NCI-H446 treated with DMSO at 0.1 percent for 48 hours (cell line): ENCODE measurements at places on chromosomes 2 and 18.

GRCh38 chr2:10330700-10331026 lies 28.0 kb downstream of the HPCAL1 start:
- no peak for DNase-seq

GRCh38 chr2:86360776-86361175 lies 23.4 kb upstream of the REEP1 start:
- DNase-seq = no peak

DNA sequence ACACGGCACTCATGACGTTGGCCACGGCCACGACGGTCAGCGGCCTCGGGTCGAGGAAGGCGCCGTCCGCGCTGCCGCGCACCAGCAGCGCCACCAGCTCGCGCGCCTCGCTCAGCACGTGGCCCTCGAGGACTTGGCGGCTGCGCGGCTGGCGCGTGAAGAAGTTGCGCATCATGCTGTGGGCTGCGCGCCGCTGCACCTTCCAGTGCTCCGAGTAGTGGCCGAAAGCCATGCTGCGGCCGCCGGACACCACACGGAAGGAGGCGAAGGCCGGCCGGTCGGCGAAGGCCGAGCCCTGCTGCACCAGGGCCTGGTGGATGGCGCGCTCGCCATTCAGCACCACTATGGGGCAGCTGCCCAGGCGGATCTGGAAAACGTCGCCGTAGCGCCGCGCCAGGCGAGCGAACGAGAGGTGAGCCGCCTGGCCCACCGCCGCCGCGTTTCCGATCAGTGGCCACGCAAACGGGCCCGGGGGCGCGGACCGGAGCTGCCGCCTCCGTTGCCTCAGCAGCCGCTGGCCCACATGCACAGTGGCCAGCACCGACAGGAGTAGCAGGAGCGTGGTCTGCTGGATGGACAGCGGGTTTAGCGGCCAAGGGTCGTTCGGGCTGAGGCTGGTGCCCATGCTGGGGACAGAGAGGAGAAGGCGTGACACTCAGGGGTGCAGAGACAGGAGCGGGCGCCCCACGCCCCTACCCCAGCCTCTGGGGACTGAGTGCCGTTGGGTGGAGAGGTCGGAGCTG lies 1.0 kb downstream of the CYP1B1 start:
- DNase-seq = no peak

- DNase-seq = no peak
Observed at GRCh38 chr2:172704072-172704936, 31.3 kb upstream of the RAPGEF4 start.

GRCh38 chr2:150256736-150257135 lies 230.7 kb downstream of the RND3 start:
- DNase-seq = no peak

DNA sequence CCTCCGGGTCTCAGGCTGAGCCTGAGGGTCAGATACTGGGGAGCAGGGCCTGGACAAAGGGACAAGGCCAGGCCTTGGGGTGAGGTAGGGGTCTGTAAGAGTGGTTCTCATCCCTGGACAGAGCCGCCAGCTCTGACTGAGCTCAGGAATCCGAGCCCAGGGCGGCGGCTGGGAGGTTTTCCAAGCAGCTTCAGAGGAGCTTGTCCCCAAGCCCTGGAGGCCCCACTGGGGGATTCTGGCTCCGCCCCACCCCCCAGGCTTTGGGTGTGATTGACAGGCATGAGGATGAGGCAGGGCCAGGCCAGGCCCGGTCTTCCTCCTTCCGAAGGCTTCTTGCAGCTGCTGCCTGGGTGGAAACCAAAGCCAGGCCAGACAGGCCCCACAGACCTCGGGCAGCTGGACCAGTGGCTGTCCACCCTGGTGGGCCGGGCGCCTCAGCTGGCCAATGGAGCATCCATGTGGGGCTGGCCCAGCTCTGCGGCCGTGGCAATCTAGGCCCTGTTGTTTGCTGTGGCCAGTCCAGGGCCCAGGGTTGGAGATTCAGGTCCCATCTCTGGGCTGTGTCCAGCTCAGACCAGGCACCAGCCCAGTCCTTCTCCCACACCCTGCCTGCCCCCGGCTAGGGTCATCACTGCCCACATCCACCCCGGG lies 23.1 kb upstream of the GPC1 start:
- no peak for DNase-seq

- no peak for DNase-seq
Observed at GRCh38 chr18:32301976-32302743, 112.3 kb downstream of the MEP1B start.

GRCh38 chr2:14861181-14861580 lies 228.7 kb downstream of the LRATD1 start:
- DNase-seq = no peak

GRCh38 chr2:154700136-154700535 lies 1.6 kb downstream of the KCNJ3 start:
- DNase-seq = peak; percentile 82

- no peak for DNase-seq
Observed at GRCh38 chr2:215506604-215506990, 70.7 kb upstream of the FN1 start.

DNA sequence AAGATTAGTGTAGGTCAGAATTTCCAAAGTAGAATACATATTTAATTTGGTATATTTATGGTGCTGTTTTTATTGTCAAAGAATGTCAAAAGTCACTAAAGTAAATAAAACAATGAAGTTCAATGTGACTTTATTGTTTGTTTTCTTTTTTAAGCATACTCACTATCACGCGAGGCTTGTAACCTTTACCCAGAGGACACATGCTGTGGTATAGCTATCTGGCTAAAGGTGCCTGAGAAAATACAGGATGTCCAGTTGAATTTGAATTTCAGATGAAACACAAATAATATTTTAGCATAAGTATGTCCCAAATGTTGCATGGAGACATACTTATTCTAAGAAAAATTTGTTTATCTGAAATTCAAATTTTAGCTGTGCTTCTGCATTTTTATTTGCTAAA lies 103.3 kb upstream of the KLF7 start:
- no peak for DNase-seq
